Psoas muscle (tissue), 8 donors: ENCODE measurements at places on chromosomes 12 and 14.

DNA sequence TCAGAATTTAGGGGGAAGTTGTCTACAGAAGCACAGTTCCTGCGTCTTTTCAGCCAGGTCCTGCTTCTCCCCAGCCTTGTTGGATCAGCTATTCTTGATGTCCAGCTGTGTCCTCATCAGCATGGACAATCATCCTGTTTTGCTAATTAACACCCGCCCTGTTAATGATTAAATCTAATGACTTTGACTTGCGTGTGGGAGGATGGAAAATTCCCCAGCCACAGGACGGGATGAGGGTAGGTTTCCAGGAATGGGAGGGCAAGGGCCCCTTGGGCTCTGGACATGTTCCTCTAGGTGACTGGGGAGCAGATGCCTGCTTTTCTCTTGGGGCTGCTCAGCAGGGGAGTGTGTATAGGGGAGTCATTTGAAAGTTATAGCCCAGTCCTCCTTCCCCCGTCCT, 5.3 kb upstream of the PPP1R1A start:
- H3K36me3 ChIP-seq = no peaks in the 10 kb centered on the region
- DNase-seq = no peak
- H3K27me3 ChIP-seq = no peaks in the 10 kb centered on the region
- H3K27ac ChIP-seq = no peak overlapping the region
- H3K4me1 ChIP-seq = peaks cover 6% of the 10 kb centered on the region

- no peak overlapping the region for H3K4me3 ChIP-seq
- no peaks in the 10 kb centered on the region for H3K27me3 ChIP-seq
- H3K4me1 ChIP-seq = no peaks in the 10 kb centered on the region
- no peak for DNase-seq
These were observed 117.7 kb upstream of the RPL10L start for GRCh38 chr14:46769292-46769691.

GRCh38 chr12:110122929-110123328, 1.2 kb upstream of the IFT81 start:
- H3K27me3 ChIP-seq = no peaks in the 10 kb centered on the region
- peaks cover 7% of the 10 kb centered on the region for H3K4me1 ChIP-seq
- DNase-seq = no peak
- H3K27ac ChIP-seq = no peak overlapping the region
- no peak overlapping the region for H3K4me3 ChIP-seq

GRCh38 chr12:26231921-26232320, 36.5 kb downstream of the SSPN start:
- H3K27me3 ChIP-seq = no peaks in the 10 kb centered on the region
- no peak overlapping the region for H3K27ac ChIP-seq
- no peaks in the 10 kb centered on the region for H3K4me1 ChIP-seq
- peaks cover 6% of the 10 kb centered on the region for H3K36me3 ChIP-seq
- no peak for DNase-seq
- H3K4me3 ChIP-seq = no peak overlapping the region
